Suppressor macrophage treated with lipopolysaccharide for 4 hours (primary cell): ENCODE measurements at places on chromosomes 12 and 14.
A peak's percentile ranks its signal among the peaks of the same experiment; 100 is the strongest.

- DNase-seq, result peak; percentile 43
Observed at GRCh38 chr12:88371416-88372183, 208.7 kb downstream of the KITLG start.

DNA sequence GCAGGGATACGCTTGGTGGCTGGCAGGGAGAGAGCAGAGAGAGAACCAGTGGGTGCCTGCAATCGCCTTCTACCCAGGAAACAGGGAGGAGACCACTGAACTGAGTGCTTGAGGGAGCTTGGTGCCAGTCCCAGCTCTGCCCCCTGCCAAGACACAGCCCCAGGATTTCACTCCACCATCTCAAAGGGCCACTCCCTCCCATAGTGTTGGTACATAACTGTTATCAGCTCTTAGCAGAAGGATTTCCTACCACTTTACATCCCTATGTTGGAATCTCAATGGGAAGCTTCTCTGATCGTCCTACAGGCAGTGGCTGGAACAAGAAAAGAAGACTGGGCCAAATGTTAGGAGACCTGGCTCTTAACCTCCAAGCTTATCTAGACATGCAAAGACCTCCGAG, 157.4 kb upstream of the FOXN3 start:
- DNase-seq, result no peak

- DNase-seq, result no peak
Observed at GRCh38 chr14:55802986-55803872, 223.2 kb downstream of the KTN1 start.

- no peak for DNase-seq
Observed at GRCh38 chr14:78075033-78075432, 95.1 kb upstream of the NRXN3 start.

DNA sequence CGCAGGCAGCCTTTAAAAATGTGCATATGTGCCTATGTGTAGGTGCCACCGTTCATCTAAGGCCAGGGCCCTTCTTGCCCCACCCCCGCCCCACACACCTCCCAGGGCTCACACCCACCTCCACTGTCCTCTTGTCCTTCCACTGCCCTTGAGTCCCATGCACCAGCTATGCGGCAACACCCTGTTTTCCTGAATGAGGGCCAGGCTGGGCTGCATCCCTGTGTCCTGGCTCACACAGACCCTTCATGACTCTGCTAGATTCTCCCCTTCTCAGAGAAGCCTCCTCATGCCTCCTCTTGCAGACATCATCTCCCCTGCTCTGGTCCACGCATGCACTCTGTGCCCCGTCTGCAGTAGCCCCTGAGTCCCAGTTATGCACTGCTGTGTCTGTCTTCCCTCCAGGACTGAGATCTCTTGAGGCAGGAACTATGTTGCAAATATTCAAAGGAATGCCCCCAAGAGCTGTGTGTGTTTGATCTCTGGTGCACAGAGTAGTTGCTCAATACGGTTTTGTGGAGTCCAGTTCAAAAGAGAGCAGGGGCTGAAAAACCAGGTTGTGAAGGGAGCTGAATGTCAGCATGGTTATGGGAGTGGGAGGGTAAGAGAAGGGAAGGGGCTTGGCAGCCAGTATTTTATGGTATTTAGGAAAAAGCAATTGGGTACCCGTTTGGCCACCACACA, 47.3 kb upstream of the ESRRB start:
- DNase-seq, result no peak

DNA sequence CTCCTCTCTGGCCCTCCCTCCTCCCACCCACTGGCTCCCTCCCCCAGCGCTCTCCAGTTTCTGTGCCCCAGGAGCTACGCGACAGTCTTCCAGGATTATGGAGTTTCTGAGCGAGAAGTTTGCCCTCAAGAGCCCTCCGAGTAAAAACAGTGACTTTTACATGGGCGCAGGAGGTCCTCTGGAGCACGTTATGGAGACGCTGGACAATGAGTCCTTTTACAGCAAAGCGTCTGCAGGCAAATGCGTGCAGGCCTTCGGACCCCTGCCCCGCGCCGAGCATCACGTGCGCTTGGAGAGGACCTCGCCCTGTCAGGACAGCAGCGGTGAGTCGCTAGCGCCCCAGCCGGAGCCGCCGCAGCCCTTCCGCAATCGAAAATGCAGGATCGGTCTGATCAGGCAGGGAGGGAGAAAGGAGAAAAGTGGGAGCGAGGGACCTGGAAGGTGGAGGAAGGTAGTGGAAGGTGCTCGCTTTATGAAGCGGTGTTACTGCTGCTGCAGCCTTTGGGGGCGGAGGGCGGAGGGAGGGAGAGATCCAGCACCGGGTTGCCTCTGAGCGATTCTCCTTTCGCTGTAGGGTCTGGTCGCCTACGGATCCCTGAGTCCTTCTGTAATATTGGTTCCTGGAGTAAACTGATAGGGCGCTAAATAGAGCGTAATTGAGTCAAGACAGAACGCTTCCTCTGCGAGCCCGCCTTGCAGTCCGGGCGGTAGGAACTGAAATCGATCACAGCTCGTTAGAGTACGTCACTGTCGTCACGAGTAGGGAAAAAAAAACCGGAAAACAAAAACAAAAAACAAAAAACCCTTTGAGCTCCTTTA, at the start of gene ALX1:
Gene ALX1, plus strand, starts transcription at position 56 of the 819 bp plus-strand sequence. Its CDS starts 42 bp downstream, at position 98.
- peak; percentile 34 for DNase-seq

DNA sequence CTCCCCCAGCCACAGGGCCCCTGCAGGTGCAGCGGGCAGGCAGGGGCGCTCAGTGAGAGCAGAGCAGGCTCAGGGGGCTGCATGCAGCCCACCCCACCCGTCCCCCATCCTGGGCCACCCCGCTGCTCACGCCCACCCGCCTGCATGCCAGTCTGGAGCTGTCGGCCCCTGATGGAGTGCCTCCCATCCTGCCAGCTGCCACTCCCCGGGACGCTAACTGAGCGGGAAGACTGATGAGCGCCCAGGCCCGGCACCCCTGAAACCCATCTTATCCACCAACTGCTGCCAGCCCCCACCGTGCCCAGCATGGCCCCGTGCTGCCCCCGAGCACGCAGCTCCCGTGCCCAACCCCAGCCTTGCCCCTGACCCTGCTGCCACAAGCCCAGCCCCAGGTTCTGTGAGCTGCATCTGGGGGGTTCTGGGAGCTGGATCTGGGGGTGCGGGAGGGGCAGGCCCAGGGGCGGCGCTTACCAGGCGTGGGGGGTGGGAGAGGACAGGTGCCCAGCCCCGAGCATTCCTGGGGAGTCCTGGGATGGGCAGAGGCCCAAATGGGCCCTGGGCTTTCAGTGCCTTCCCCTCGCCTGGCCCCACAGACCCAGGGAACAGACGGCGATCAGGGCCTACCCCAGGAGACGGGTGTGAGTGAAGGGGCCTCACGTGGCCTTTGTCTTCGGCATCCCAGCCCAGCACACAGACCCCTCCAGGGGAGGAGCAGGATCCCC, 13.3 kb downstream of the AKT1 start:
- DNase-seq, result no peak

DNA sequence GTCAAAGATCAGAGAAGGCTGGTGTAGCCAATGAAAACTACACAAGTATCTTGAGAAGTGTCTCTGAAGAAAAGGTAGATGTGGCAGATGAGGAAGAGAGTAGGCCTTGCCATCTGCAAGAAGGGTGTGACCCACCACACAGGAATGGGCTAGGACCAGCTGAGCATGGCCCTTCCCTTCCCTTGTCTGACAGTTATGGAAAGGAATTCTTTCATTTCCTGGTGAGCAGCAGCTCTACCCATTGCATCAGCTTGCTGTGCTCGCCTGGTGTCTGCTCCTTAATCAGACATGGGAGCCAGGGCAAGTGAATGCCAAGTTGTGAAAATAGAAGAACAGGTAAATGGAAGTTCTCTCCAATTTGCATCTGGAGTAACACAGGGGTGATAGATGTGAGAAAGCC, 145.2 kb upstream of the KRR1 start:
- DNase-seq, result no peak

- DNase-seq, result no peak
Observed at GRCh38 chr14:55373784-55374705, 37.6 kb downstream of the ATG14 start.

DNA sequence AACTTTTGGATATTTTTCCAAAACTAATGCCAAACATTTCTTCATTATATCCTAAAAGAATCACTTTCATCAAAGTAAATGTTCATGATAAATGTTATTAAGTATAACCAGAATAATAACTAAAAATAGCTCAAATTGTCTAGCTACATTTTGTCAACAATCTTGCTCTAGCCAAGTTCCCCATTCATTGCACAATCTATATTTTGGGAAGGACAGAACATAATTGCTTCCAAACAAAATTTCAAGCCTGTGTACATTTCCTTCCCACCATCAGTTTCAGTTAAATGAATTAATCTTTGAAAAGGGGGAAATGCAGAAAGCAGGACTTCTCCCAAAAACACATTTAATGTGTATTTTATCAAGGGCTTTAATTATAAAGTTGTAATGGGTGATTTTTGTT, 98.0 kb upstream of the PLEKHG7 start:
- peak; percentile 53 for DNase-seq

- DNase-seq, result peak; percentile 73
Observed at GRCh38 chr12:106226884-106227640, 20.8 kb downstream of the CKAP4 start.

GRCh38 chr12:66279123-66279712, 23.1 kb upstream of the HELB start:
- peak; percentile 39 for DNase-seq

DNA sequence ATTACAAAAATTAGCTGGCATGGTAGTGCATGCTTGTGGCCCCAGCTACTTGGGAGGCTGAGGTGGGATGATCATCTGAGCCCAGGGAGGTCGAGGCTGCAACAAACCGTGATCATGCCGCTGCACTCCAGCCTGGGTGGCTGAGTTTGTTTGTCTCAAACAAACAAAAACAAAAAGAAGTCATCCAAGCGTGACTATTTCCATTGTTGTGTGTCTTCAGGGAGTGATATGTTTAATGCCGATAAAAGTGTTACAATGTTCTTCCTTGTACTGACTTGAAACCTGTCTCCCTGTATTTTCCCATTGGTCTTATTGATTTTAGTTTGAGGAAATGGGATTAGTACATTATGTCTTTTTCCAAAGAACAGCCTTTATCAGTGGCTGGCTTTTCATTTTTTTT, 75.6 kb upstream of the USP44 start:
- DNase-seq, result no peak

DNA sequence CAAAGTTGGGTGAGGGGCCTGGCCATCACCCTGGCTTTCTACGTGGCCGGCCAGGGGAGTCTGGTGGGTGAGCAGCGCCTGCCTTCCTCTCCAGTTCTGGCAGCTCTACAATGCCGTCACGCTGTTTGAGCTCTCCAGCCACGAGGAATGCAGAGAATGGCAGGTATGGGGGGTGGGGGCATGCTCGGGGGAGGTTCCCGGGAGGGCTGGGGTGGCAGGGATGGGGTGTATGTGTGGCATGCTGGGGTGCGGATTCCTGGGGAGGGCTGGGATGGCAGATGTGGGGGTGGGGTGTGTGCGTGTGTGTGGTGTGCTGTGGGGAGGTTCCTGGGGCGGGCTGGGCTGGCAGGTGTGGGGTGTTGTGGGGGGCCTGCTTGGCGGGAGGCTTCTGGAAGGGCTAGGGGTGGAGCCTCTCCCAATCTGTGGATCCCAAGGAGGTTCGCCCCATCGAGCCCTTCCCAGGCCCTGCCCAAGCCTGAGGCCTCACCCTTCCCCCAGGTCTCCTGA, 18.5 kb downstream of the RHOF start:
- no peak for DNase-seq

- DNase-seq, result no peak
Observed at GRCh38 chr14:94048691-94049624, 22.8 kb downstream of the OTUB2 start.

DNA sequence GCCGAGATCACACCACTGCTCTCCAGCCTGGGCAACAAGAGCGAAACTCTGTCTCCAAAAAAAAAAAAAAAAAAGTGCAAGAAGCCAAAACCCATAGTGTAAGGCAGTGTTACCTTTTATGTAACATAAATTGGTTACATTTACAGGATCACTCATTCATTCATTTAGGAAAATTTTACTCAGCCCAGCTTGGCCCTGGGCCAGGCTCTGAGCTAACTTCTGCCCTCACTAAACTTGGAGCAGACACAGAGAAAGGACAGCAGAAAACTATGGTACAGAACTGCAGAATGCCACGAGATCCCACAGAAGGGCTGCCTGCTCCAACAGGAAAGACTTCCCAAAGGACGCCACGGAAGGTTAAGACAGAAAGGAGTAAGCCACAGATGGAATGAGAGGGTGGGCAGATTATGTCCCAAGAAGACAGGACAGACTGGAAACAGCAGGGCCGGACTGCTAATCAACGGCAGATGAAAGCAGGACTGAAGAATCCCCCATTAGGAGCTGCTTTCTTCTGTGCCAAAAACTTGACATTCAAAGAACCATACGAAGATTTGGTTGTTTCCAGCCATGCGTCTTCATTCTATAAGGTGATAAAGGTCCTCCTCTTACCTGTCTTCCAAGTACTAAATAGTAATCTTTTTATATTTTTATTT, 18.9 kb downstream of the PPP1R13B start:
- no peak for DNase-seq

GRCh38 chr12:105083031-105083430, 1.2 kb downstream of the ALDH1L2 start:
- no peak for DNase-seq

GRCh38 chr14:34098045-34098984, 147.4 kb upstream of the EGLN3 start:
- peak; percentile 47 for DNase-seq
